Amniotic stem cell (primary cell): ENCODE measurements at places on chromosomes 16 and 17.

DNA sequence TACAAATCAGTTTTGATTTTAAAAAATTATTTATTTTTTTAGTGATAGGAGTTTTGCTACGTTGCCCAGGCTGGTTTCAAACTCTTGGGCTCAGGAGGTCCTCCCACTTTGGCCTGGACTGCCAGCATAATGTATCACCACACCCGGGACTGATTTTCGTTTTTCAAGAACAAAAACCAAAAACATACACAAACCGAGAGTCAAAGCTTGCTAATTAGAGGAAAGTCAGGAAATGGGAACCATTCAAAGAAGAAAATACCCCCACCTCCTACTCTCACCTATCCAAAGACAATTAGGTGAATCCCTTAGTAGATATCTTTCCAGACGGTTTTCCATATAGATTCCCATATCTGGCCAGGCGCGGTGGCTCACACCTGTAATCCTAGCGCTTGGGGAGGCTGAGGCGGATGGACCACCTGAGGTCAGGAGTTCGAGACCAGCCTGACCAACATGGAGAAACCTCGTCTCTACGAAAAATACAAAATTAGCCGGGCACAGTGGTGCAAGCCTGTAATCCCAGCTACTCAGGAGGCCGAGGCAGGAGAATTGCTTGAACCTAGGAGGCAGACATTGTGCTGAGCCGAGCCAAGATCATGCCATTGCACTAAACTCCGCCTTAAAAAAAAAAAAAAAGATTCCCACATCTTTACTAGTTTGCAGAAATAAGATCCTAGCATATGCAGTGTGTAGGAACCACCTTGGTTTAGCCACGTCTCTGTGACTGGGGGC is 883 bp upstream of the SPN start:
- no peak for DNase-seq

- no peak for DNase-seq
Observed at GRCh38 chr17:55421179-55421934, at the start of gene MMD. TSS of gene MMD (minus strand) at chr17:55421835. CDS start at chr17:55421695, 140 bp downstream.

DNA sequence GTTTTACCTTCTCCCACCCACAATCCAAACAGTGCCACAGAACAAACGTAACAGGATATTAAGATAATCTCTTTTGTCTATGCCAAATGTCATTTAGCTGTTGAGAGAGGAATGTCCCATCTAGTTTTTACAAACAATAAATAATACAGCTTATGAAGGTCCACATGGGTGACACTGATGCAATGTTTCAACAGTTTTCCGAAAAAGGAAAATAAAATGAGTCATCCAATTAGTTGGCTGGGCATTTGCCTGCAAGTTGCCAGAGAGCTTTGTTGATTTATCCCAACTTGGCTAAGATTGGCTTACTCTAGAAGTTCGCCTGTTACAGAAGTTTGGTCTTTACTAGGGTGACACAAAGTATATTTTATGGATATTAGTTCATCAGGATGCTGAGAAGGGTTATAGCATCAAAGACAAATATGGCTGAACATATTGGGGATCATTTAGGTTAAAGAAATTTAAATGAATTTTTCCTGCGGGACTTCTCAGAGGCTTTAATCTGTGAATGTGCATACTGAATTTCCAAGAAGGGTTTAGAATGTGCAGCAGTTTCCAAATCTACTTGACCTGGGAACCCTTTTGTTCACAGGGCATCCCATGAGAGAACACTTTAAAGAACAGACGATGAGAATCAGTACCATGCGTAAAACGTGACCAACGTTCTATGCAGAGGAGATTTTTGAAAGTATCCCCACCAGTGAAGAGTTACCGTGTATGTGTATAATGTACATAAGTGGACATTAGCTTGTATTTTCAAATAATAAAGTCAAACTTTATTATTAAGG is 73.1 kb downstream of the CDH13 start:
- peak; percentile 72 for DNase-seq

DNA sequence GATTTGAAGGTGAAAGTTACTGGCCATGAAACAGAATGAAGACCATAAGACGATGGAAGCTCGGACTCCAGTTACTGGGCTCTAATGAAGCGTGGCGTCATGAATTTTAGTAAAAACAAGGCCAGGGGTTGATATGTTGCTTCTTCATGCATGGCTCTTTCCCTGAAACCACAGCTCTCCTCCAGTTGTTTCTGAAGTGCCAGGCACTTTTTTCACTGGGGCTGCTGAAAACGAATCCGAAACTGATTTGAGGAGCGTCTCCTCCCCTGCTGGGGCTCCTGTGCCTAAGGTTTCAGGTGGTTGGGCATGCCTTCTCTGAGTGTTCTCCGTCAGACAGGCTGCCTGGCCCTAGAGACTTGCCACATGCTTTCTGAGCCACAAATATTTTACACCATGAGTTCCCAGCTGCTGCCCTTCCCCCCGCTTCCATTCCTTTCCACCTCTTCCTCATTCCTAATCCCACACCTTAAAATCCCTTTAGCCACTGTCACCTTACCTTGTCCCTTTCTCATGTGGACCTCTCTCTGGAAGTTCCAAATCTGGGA is 3.7 kb upstream of the MYL4 start:
- peak; percentile 61 for DNase-seq

DNA sequence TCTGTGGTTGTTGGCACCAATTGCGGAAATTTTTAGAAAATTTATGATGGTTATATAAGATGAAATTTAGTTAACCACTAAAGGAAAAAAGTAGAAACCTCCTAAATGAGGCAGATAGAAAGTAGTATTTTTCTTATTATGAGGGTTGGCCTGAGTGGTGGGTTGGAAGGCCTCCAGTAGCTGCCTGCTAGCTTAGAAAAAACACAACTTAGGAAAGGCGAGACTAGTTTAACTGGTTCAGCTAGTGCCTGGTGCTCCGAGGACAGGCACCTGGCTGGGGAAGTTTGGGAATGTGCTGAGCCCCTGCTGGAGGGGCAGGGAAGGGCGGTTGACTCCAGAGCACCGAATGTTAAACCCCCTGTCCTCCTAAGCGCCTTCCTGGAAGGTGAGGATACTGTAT is 19.9 kb downstream of the LDHD start:
- no peak for DNase-seq

- DNase-seq: no peak
Observed at GRCh38 chr17:79607940-79608623, 2.8 kb downstream of the RBFOX3 start.

GRCh38 chr17:9842057-9842758 is 16.5 kb downstream of the GLP2R start:
- no peak for DNase-seq

- DNase-seq: peak; percentile 22
Observed at GRCh38 chr17:39929646-39930407, 2.3 kb downstream of the LRRC3C start.

- no peak for DNase-seq
Observed at GRCh38 chr16:10668322-10669045, 26.2 kb downstream of the TEKT5 start.

DNA sequence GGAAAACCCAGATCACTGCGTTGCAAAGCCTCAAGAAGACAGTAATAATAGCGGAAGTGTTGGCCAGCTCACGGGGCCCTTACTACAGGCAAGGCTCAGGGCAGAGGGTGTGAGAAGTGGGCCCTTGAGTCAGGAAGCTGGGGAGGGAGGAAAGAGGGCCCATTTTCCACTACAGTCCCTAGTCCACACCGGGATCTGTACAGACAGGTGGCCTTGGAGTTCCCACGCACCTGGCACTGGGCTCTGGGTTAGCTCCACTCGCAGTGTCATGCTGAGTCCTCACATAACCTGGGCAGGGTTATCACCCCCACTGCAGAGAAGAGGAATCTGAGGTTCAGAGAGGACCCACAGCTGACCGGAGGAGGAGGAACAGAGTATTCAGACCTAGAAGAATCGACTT is 16.8 kb upstream of the MTSS2 start:
- DNase-seq: no peak

GRCh38 chr16:86572041-86572521 is 5.5 kb downstream of the FOXC2 start:
- no peak for DNase-seq

DNA sequence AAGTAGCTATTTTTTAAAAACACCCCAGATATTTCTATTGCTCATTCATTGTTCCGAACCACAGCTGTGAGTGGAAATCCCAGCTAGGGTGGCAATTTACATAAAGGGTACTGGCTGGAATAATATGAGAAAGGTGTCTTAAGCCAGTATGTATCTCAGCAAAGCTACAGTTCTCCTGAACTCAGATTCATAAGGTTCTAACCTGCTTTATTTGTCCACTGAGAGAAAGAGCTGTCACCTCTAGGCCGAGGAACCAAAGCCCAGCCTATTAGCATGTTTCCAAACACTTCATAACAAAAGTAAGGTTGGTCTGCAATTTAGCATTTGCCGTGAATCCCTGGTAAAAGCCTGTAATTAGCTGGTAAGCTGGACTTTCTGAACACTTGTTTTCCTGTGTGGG is 57.0 kb upstream of the CLEC19A start:
- no peak for DNase-seq

- no peak for DNase-seq
Observed at GRCh38 chr16:66936462-66936861, 1.1 kb downstream of the CES2 start.

DNA sequence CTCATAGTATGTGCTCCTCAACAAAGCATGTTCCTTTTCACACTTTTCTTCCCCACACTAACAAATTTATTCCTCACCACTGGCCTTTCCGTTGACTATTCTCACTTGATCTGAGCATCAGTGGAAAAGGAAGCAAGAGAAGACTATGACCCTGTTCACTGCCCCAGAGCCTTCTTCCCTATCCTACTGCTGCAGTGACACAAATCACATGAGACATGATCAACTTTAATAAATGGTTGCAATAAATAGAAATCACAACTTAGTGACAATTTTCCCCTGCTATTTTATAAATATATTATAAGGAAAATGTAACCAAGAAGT is 438.7 kb upstream of the SOX9 start:
- DNase-seq: no peak
